Right renal cortex interstitium (tissue), 3 donors: ENCODE measurements at places on chromosomes 11 and 22. TPM values are rescaled to one million over a fixed set of nuclear protein-coding genes. Genes with fewer than 3 reads are reported as not detected.

DGCR6 gene
- polyA plus RNA-seq: 7.3 TPM

IGSF9B gene
- 3.8 TPM for polyA plus RNA-seq

LRP4 gene
- 29.5 TPM for polyA plus RNA-seq

BARX2 gene
- 0.74 TPM for polyA plus RNA-seq

GRCh38 chr11:762421-763072 lies 14.7 kb downstream of the GATD1 start:
- DNase-seq: no peak

- no peak for DNase-seq
Observed at GRCh38 chr11:116693102-116693570, 79.7 kb downstream of the BUD13 start.

GRCh38 chr11:126606484-126606883 lies 251.0 kb downstream of the ST3GAL4 start:
- no peak for DNase-seq

DNA sequence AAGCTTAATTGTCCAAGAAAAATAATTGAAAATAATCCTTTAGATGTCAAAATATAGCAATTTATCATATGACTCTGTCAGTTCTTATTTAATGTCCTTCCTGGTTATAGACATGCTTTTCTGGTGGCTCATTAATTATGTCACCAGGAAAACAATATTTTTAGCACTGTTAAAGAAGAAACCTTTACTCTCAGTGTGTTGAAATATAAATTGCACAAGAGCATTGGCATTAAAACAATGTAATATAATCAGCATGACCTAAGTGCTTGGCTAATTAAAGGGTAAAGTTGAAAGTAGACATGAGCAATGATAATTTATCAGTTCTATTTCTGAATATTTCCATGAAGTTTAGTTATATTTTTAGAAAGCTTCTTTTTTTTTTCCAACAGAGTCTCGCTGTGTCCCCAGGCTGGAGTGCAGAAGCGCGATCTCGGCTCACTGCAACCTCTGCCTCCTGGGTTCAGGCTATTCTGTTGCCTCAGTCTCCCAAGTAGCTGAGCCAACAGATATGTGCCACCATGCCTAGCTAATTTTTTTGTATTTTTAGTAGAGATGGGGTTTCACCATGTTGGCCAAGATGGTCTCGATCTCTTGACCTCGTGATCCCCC lies 232.3 kb downstream of the JRKL start:
- no peak for DNase-seq

DNA sequence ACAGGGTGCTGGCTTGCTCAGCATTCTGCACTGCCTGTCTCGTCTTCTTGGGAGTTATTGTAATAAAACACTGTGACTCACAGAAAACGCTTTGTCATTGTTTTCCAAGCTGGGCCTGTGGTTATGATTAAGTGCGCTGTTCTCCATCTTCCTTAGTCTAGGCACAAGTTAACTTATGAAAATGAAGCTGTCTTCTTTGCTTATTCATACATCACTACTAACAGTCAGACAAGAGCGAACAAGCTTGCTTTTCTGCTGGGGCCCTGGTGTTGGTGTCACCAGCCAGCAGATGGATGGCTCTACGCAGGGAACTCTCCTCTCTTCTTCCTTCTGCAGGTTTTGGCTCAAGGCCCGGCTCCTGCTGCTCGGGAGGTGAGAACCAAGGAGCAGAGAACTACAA lies 380.1 kb upstream of the SYN3 start:
- DNase-seq: no peak

GRCh38 chr11:18000760-18001159 lies 12.1 kb downstream of the SERGEF start:
- DNase-seq: no peak

- DNase-seq: no peak
Observed at GRCh38 chr22:27317971-27318428, 483.6 kb downstream of the MN1 start.

DNA sequence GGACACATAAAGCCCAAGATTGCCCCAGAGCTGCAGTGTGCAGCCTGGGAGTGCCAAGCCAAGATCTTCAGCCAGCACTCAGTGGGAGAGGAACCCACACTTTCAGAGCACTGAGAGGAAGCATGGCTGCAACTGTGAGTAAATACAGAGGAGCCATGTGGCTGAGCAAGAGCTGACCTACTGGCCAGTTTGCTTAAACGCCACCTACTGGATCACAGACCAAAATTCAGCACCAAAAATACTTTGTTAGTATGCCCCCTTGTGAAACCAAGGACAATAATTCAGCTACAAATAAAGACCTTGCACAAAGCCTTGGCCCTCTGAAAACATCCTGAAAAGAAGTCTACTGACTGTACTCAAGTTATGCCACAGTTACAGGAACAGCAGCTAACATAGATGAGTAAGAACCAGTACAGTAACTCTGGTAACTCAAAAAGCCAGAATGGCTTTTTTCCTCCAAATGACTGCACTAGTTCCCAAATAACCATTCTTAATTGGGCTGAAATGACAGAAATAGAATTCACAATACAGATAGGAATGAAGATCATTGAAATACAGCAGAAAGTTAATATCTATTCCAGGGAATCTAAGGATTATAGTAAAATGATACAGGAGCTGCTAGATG lies 10.1 kb upstream of the OR4A15 start:
- no peak for DNase-seq

DNA sequence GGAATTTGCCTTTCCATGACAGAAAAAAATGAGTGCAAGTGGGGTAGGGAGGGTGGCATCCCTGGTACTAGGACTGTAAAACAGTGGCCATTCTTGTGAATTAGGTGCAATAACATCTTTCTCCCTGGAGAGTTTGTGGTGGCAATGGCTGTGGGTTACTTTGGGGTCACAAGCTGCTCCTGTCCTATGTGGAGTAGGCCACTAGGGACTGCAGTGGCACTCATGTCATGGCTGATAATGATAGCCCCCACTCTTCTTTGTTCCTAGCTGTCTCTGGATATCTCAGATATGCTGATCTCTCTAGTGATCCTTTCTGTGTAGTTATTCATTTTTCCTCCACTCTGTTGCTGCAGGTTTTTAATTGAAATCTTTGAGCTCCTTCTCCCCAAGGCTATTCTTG lies 270.5 kb upstream of the CHORDC1 start:
- no peak for DNase-seq

DNA sequence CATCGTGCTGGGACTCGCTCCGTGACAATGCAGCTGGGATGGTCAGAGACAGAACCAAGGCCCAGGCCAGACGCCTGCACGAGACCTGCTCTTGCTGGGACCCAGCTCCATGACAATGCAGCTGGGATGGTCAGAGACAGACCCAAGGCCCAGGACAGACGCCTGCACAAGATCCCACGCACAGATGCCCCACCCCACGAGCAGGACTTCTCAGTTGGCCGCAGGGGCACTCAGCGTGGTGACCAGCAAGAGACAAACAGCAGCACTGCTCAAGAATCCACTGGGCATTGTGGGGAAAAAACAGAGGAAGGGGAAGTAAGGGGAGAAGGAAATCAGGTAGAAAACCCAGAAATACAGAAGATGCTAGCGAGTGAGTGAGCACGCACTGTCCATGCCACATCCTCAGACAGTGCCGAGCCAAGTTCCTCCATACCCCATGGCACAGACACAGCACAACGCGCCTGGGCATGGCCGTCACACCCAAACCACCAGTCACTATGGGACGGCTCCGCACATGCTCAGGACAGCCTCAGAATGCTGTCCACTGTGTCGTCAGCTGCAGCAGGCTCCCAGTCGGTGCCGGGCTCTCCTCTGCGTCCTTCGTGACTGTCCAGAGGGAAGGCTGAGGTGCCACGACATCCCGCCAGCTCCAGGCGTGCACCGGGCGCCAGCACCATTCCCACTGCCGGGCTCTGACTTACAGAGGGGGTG lies 44.5 kb downstream of the BRD1 start:
- DNase-seq: no peak

DNA sequence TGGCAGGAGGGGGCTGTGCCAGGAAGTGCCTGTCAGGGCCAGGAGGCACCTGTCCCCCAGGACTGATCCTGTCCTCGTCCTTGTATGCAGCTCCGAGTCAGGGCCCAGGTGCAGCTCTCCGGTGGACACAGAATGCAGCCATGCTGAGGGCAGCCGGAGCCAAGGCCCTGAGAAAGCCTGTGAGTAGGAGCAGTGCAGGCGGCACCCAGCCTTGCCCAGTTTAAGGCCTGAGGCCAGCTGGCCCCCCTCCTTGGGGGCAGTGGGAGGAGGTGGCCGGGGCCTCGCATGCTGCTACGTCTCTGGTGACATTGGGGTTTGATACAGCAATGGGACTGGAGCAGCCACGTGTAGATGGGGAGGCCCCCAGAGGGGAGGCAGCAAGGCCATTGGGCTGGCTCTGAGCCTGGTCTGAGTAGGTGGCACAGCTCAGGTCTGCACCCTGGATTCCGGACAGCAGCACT lies 34.9 kb downstream of the SBF1 start:
- no peak for DNase-seq
